Stimulated activated CD4-positive, alpha-beta T cell treated with anti-CD3 and anti-CD28 coated beads, Interleukin-1b, Interleukin-23, amount 100 ng/mL, for 4 hours (primary cell): ENCODE measurements at places on chromosomes 2 and 18.

DNA sequence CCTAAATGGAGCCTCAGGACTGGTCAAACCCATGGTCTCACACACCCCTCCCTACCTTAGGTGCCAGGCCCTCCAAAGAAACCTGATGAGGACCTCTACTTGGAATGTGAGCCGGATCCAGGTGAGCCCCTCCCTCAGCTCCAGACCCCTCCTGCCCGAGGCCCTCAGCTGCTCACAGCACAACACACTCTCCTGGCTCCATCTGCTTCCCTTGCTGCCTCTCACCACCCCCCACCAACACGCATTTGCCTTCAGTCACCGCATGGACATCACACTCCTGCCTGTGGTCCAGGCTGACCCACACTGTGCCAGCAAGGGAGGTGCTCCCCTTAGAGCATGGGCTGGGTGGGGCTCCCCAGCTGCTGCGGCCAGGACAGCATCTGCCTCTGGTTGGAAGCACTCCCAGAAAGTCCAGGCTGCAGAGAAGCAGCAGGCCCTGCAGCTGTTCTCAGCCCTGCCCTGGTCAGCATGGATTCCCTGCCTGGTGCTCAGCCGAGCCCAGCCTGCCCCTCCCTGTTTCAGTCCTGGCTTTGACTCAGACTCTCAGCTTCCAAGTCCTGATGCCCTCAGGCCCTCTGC, 15.1 kb downstream of the SH2D6 start:
- DNase-seq: no peak

GRCh38 chr2:8393506-8393905, 288.4 kb upstream of the ID2 start:
- no peak for DNase-seq

- DNase-seq: no peak
These were observed 6.5 kb downstream of the NFATC1 start for GRCh38 chr18:79402209-79402576.

DNA sequence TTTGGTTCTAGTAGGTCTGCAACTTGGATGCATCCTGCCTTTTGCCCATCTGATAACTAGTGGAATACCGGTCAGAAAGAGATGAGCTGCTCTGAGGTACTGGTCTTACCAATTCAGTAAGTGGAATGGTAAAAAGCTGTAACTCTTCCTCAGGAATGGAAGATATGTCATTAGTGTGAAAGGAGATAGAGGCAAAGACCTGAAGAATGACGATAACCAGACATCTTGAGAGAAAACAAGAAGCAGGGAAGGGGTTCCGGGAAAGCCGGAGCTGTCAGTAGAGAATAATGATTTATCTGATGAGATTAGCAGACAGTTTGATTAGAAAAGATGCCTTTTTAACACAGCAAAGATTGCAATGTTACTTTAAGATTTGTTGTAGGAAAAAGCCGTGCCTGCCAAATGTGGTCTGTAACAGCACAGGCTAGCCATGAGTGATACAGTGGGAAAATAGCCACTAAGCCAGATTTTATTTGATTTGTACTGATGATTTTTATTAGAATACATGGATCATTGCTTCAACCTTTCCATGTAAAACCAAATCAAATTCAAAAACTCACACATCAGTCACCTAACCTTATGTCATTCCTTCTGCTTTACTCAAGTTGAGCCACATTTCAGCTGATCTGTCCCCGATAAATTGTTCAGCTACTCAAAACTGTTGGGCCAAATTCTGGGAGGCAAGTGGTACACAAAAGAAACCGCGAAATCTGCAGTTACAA, 110.0 kb downstream of the TCF4 start:
- DNase-seq: no peak

GRCh38 chr2:230129343-230129742, 60.6 kb upstream of the SLC16A14 start:
- DNase-seq: no peak

- DNase-seq: no peak
These were observed 14.4 kb downstream of the PIEZO2 start for GRCh38 chr18:11134940-11135339.

DNA sequence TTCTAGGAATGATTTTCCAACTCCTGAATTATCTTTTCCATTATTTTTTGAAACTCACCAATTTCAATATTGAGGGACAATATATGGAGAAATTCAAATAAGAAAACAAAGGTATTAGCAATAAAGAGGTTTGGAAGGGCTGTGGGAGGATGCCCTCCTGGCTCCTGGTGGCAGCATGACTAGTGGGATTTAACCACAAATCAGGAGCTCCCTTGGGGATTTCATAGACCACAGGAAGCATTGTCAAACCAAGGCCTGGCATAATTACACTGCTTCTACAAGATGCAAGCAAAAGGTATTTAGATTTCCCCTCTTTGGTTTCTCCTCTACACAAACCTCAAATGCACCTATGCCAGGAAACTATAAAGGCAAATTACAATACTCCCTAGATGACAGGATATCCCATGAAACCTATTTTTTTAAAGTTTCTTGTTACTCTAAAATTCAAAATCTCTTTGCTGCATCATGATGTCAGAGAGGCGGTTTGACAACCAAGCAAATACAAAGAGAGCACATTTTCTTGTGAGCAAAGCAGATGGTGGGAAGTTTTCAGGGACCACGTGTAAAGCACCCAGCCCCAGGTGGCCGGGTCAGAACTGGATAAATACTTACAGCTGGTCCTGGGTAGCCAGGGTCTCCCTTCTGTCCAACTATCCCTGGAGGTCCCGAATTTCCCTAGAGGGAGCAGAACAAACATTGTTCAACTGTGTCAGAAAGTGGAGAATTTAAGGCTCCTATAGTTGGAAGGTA, 67.9 kb downstream of the COL6A3 start:
- no peak for DNase-seq

DNA sequence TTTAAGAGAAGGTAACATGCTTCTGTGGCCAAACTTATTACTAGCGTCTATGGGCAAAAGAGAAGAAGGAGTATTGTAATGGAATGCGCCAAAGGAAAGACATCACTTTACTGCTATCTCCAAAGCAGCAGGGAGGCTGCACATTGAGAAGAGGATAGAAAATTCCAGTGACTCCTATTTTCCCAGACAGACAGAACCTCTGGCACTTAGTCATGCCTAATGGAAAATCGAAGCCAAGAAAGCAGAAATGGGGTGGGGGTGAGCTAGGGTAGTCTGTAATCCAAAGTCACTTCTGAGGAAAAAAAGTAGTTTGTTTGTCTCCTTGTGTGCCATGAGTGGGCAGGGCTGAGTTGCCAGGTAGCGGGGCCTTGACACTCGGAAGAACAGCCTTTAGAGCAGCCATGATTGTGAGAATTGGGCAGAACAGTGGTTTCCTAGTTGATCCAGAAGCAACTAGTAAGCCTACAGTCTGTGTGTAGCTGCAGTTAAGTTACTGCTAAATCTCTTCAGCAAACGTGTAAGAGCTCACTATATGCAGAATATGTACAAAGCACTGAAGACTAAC, 79.4 kb upstream of the FOSL2 start:
- no peak for DNase-seq

- no peak for DNase-seq
These were observed 275.3 kb upstream of the RAB12 start for GRCh38 chr18:8333961-8334360.

- no peak for DNase-seq
These were observed 119.0 kb upstream of the ZBTB14 start for GRCh38 chr18:5414546-5414945.

DNA sequence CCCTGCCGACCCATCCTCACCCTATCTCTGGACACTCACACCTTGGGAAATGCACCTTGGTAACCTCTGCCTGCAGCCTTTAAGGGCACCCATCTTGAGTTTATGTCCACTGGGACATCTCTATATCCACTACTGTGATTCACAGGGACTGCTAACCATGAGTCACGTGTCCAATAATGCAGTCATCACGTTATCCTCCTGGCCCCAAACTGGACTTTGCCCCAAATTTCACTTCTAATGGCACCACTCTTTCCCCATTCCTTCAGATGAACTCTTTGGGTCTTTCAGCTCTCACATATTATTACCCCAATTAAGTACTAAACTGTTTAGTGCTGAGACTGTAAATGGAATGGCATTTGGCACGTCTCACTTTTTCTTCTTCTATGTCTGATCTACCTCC, 71.2 kb upstream of the TMEM200C start:
- no peak for DNase-seq
